Osteoblast (primary cell): ENCODE measurements at places on chromosomes 1 and 21. TPM values are rescaled to one million over a fixed set of nuclear protein-coding genes. Genes with fewer than 3 reads are reported as not detected.

DNA sequence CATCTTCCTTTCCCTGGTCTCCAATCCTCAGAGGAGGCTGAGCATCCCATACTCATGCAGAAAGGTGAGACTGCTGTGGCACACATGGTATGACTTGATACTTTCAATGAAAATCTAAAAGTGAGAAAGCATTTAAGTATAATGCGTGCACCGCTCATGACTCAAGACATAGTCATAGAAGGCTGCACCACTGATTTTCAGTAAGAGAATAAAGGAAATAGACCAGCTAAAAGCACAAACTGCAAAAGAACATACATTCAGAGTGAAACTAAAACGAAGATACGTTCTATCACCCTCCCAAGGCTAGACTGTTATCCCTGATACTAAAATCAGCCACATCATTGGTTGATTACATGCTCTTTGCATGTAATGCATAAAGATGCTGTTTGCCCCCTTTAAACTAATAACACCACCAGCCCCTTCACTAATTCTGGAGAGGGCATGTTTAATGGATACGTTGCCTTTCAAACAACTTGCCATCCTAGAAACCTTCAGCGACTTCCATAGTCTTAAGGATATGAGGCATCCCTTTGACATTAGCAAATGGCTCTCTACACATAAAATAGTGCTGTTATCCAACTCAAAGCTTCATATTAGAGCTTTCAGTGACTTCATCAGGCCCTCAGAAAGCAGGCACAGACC lies 2.1 kb downstream of the PLD5 start:
- H3K27me3 ChIP-seq: peaks cover 32% of the 10 kb centered on the region
- H3K4me1 ChIP-seq: no peaks in the 10 kb centered on the region
- H3K4me3 ChIP-seq: no peak overlapping the region

DNA sequence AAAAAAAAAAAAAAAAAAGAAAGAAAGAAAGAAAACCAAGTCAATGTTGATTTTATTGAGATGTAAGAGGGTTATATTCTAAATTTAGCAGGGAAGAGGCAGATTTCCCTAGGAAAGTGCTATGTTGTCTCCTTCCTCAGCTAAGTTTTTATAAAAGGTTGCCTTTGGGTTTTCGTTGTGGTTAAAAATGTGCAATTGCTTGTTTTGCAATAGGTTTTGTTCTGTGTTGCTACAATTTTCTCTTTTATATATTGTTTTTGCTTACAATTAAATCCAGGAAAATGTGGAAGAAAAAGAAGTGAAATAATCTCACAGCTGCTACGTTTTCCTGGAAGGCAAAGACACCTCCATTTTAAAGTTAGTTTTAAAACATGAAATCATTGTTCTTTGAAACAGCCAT lies 136.7 kb upstream of the C1orf105 start:
- no peak for DNase-seq
- H3K4me3 ChIP-seq: no peak overlapping the region
- H3K27ac ChIP-seq: no peak overlapping the region
- peaks cover 26% of the 10 kb centered on the region for H3K4me1 ChIP-seq

DNA sequence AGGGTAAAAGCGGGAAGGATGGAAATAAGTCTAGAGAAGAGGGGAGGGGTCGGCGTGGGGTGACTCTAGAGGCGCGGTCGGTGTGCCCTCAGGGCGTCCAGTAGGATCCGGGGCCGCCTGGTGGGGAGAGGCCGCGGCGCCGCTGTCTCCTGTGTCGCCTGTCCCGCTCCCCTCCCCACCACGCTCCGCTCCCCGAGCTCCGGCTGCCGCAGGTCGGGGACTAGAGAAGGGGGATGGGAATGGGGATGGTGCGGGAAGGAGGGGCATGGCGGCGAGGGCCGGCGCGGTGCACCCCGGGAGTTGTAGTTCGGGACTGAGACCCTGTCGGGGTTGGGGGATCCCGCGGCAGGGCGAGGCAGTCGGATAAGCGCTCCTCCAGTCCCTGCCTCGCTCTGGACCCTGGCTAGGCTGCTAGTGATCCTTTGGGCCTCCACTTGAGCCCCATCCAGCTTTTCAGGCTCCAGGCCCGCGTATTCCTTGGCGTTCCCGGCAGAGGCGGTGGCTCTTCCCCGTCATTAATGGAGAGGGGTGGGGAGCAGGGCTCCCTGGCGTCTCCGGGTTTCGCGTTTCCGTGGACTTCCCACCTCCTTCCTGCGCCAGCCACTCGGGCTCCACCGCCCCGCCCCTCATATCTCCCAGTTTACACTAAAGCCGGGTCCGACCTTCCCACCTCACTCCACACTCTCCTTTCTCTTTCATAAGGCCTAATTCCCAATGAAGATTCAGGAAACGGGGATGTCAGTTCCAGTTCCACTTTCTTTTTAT lies at the start of gene ENTREP3:
Gene ENTREP3 (minus strand): TSS at position 241 of the 765 bp plus-strand sequence. CDS start 606 bp downstream, outside the sequence.
- peaks cover 38% of the 10 kb centered on the region for H3K36me3 ChIP-seq
- H3K27me3 ChIP-seq: no peaks in the 10 kb centered on the region
- peaks cover 29% of the 10 kb centered on the region for H3K4me1 ChIP-seq
- DNase-seq: peak; percentile 99

- peaks cover 47% of the 10 kb centered on the region for H3K4me1 ChIP-seq
- no peaks in the 10 kb centered on the region for H3K27me3 ChIP-seq
- peak; percentile 39 for DNase-seq
- H3K36me3 ChIP-seq: no peaks in the 10 kb centered on the region
Measured at GRCh38 chr1:234840253-234840652, 230.3 kb upstream of the IRF2BP2 start.

ANKRD34A gene
- total RNA-seq: 0.59 and 1.1 TPM in 2 replicates

- peaks cover 23% of the 10 kb centered on the region for H3K27me3 ChIP-seq
- H3K27ac ChIP-seq: no peak overlapping the region
- H3K4me1 ChIP-seq: peaks cover 4% of the 10 kb centered on the region
- no peaks in the 10 kb centered on the region for H3K36me3 ChIP-seq
- peak overlapping the region; percentile 58 for H3K4me3 ChIP-seq
- no peak for DNase-seq
Measured at GRCh38 chr21:45644041-45644906, 749 bp downstream of the PCBP3 start.

LAMB3 gene
- total RNA-seq: 5.4 and 9.7 TPM in 2 replicates

DNA sequence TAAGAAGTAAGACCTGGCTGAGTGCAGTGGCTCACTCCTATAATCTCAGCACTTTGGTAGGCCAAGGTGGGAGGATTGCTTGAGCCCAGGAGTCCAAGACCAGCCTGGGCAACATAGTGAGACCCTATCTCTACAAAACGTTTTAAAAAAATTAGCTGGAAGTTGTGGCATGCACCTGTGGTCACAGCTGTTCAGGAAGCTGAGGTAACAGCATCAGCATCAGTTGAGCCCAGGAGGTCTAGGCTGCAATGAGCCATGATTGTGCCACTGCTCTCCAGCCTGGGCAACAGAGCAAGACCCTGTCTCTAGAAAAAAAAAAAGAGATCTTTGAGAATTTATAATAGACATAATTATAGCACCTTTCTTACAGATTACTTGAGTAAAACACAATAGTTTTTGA lies 36.0 kb downstream of the AGL start:
- no peaks in the 10 kb centered on the region for H3K27me3 ChIP-seq
- H3K36me3 ChIP-seq: peaks cover 7% of the 10 kb centered on the region

DNA sequence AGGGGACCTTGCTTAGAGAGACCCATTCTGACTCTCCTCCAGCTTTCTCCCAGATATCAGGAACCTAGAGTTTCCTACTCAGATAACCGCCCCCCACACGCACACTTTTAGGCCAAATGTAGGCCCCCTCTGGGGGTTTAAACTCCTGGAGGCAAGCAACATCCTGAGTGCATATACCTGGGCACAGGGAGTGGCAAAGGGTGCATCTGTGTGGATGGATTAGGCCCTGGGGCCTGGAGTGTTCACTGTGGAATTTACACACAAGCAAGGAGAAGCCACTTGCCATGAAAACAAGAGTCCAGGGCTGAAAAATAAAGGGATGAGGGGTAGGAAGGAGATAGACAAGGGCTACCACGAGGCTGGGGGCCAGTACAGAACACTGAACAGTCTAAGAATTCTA lies 343.1 kb downstream of the NTNG1 start:
- H3K4me1 ChIP-seq: no peaks in the 10 kb centered on the region
- DNase-seq: no peak
- no peak overlapping the region for H3K27ac ChIP-seq
- H3K36me3 ChIP-seq: no peaks in the 10 kb centered on the region
- H3K27me3 ChIP-seq: no peaks in the 10 kb centered on the region
- H3K4me3 ChIP-seq: no peak overlapping the region

- H3K4me1 ChIP-seq: peaks cover 16% of the 10 kb centered on the region
- DNase-seq: peak; percentile 8
- H3K4me3 ChIP-seq: no peak overlapping the region
Measured at GRCh38 chr1:31981972-31982371, 31.7 kb upstream of the KHDRBS1 start.

DNA sequence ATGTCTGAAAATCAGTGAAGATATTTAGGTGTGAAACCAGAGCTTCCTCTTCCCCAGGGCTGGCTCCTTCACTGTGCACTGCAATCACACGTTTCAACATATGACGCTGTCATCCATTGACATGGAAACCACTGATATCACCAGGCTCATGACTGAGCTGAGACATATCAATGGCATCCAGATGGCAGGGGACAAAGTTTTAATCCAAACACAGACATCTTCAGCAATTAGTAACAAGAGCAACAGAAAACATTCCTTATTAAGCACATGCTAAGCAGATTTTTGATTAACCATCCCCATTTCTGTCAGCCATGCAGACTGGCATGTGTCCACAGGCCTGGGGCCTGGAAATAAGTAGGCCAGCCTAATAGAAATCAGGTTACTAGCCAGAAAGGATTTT lies 108.0 kb upstream of the ADAR start:
- H3K27me3 ChIP-seq: peaks cover 11% of the 10 kb centered on the region
- no peak overlapping the region for H3K27ac ChIP-seq
- no peak overlapping the region for H3K4me3 ChIP-seq
- DNase-seq: no peak

DNA sequence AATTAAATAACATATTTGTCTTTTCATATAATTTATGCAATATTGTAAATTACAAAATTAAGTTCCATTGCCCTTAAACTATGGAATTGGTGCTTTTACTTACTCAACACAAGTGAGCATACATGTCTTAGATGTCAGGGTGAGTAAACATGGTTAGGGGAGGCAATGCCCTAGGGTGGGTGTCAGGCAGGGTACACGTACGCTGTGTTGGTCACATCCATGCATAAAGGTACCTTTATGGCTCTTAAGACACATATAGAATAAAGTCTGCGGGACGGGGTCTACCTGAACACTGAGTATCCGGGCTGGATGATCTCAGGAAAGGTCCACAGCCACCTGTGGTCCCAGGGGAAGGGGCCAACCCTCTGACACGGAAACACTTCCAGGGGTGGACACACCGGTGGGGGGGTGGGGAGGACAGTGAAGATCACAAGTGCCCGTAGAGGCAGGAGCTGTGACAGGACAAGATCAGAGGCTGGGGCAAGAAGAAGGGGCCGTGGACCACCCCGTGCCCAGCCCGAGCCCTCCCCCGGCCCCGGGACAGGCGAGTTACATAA lies 720 bp downstream of the LIN9 start:
- H3K4me1 ChIP-seq: peaks cover 9% of the 10 kb centered on the region
- DNase-seq: peak; percentile 61
- H3K4me3 ChIP-seq: peak overlapping the region; percentile 95
- peak overlapping the region; percentile 52 for H3K27ac ChIP-seq

- no peak overlapping the region for H3K4me3 ChIP-seq
- no peaks in the 10 kb centered on the region for H3K4me1 ChIP-seq
- no peak for DNase-seq
- no peaks in the 10 kb centered on the region for H3K36me3 ChIP-seq
- peaks cover 27% of the 10 kb centered on the region for H3K27me3 ChIP-seq
Measured at GRCh38 chr1:205410581-205411298, 11.1 kb downstream of the LEMD1 start.

TIMM17A gene
- total RNA-seq: 35.7 and 38.7 TPM in 2 replicates

DNA sequence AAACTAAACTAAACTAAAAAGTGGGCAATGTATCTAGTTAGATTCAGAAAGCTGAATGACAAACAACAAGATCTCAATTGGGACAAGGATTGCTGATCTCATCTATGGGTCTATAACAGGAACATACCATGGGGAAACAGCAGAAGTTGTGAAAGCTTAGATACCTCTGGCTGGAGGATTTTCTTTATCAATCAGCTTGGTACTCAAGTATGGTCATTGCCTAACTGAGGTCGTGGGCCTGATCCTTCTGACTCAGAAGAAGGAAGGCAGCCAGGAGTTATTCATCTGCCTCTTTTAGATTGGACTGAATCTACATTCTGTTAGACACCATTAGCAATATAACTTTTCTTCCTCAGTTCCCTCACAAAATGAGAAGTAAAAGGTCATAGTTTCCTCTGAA lies 39.7 kb downstream of the DNTTIP2 start:
- no peaks in the 10 kb centered on the region for H3K27me3 ChIP-seq
- H3K27ac ChIP-seq: peak overlapping the region; percentile 44
- DNase-seq: peak; percentile 65
- no peaks in the 10 kb centered on the region for H3K36me3 ChIP-seq
- H3K4me3 ChIP-seq: no peak overlapping the region

- peaks cover 5% of the 10 kb centered on the region for H3K4me1 ChIP-seq
- no peaks in the 10 kb centered on the region for H3K36me3 ChIP-seq
- H3K27me3 ChIP-seq: no peaks in the 10 kb centered on the region
- no peak for DNase-seq
Measured at GRCh38 chr1:78333502-78333901, 157.3 kb upstream of the PTGFR start.

INTS3 gene
- 42.4 and 42.7 TPM in 2 replicates for total RNA-seq

HAPLN2 gene
- total RNA-seq: not detected in 2 replicates

GRCh38 chr1:151998611-151999362 lies 5.1 kb upstream of the S100A10 start:
- H3K27me3 ChIP-seq: peaks cover 9% of the 10 kb centered on the region
- H3K27ac ChIP-seq: no peak overlapping the region
- no peak for DNase-seq
- no peak overlapping the region for H3K4me3 ChIP-seq

ILDR2 gene
- total RNA-seq: under 0.01 and 0.36 TPM in 2 replicates

DNA sequence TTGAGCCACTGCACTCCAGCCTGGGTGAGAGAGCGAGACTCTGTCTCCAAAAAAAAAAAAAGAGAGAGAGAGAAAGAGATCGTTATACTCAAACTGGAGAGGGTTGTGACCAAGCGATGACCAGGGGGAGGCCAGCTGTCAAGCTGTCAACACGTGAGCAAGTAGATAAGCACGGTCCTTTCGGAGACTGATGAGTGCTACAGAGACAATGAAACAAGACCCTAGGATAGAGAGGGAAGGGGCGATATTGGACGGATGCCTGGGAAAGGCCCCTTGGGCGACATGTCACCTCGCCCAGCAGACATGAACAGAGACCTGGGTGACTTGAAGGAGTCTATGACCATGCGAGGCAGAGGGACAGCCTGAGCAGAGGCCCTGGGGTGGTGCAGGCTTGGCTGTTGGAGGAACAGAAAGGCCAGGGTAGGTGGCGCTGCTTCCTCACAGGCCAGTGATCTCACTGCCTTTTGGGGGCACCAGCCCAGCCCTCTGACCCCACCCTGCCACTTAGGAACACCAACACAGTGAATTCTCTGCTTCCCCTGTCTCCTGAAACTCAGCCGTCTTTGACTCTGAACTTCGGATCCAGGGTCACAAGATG lies 100.8 kb upstream of the IFFO2 start:
- no peak overlapping the region for H3K27ac ChIP-seq
- H3K4me1 ChIP-seq: no peaks in the 10 kb centered on the region
- no peak overlapping the region for H3K4me3 ChIP-seq
- peaks cover 45% of the 10 kb centered on the region for H3K27me3 ChIP-seq
- peak; percentile 65 for DNase-seq
- H3K36me3 ChIP-seq: no peaks in the 10 kb centered on the region
